ENCODE measurements at places on chromosomes 2 and 18. TPM values are rescaled to one million over a fixed set of nuclear protein-coding genes. Genes with fewer than 3 reads are reported as not detected.

GRCh38 chr2:36489281-36489680 is 108.7 kb downstream of the FEZ2 start:
- H3K27me3 ChIP-seq = no peaks in the 10 kb centered on the region
- H3K27ac ChIP-seq = no peak overlapping the region
- DNase-seq = no peak
- no peaks in the 10 kb centered on the region for H3K36me3 ChIP-seq
- peaks cover 5% of the 10 kb centered on the region for H3K4me1 ChIP-seq

GRCh38 chr2:26877276-26877675 is 29.3 kb downstream of the DPYSL5 start:
- no peaks in the 10 kb centered on the region for H3K27me3 ChIP-seq
- H3K36me3 ChIP-seq = no peaks in the 10 kb centered on the region
- H3K4me3 ChIP-seq = no peak overlapping the region
- H3K27ac ChIP-seq = no peak overlapping the region
- DNase-seq = no peak

- H3K4me1 ChIP-seq = no peaks in the 10 kb centered on the region
- H3K36me3 ChIP-seq = no peaks in the 10 kb centered on the region
- no peak overlapping the region for H3K4me3 ChIP-seq
Measured at GRCh38 chr18:11425211-11425610, 184.2 kb upstream of the SLC35G4 start.

GRCh38 chr2:49687918-49688317 is 533.6 kb upstream of the FSHR start:
- H3K36me3 ChIP-seq = no peaks in the 10 kb centered on the region
- no peaks in the 10 kb centered on the region for H3K27me3 ChIP-seq
- no peak for DNase-seq
- H3K4me3 ChIP-seq = no peak overlapping the region

The SETBP1 gene
- 4.8 TPM for total RNA-seq

The DNAJC5G gene
- total RNA-seq = 0.44 TPM
